ENCODE measurements at places on chromosomes 5 and 9.

DNA sequence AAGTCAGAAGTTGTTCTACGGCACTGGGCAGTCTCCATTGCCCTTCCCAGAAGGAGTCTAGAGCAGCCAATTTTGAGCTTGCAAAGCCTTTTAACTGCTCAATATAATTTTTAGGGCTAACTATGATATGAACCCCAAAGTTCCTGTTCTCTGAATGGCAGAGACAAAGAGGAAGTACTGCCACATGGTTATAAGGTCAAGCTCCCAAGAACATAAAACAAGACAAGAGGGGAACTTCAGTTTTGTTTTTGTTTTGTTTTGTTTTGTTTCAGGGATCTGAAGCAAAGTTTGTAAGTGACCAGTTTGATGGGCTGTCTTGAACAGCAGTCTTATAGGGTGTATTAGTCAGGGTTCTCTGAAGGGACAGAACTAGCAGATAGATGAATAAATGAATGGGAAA is 11.9 kb upstream of the SMC2 start:
- DNase-seq: no peak

DNA sequence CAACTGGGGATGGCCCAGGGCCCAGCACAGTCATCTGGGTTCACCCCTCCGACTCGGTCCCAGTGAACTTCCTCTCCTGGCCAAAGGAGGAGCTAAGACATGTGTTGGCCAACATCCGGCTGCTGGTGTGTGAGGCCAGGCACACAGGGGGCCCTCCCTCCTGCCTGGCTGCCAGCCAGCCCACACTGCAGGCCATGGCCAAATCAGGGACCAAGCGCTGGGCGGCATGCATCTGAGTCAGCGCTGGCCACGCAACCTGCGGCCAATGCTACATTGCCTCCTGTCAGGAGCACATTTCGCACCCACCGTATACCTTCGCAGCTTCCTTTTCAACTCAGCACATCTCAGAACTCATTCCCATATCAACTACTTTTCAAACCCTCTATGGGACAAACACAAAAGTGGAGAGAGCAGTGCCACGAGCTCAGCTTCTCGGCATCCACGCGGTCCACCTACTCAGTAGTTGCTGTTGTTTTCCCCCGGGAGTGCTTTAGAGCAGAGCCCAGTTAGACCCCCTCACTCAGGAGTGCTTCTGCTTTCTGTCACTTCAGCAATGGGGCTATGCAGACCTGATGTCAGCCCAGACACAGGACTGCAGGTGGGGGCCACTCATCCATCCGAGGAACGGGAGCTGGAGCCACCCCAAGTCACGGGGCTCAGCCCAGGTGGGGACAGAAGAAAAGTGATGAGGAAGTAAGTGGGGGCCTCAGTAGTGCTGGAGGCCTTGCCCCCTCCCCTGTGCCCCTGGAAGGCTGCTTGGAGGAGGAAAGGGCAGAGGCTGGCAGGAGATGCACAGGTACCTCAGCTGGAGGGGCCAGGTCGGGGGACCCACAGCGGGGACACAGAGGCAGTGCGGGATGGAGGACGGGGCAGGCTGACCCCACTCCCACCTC is 13.9 kb downstream of the NINJ1 start:
- DNase-seq: peak; percentile 54

DNA sequence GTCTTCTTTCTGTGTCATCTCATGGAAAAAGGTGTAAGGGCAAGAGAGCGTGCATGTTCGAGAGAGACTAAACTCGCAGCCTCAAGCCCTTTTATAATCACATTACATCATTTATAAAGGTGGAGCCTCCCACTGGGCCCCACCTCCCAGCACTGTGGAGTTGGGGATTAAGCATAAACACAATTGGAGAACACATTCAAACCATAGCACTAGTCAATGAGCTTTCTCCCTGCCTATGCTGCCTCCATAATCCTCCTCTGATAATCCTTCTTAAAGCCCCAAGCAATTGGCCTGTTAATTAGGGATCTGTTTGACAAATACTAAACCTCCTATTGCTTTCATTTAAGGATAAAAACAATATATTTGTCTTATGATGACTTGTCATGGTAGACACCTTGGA is 99.6 kb downstream of the NMUR2 start:
- DNase-seq: no peak

DNA sequence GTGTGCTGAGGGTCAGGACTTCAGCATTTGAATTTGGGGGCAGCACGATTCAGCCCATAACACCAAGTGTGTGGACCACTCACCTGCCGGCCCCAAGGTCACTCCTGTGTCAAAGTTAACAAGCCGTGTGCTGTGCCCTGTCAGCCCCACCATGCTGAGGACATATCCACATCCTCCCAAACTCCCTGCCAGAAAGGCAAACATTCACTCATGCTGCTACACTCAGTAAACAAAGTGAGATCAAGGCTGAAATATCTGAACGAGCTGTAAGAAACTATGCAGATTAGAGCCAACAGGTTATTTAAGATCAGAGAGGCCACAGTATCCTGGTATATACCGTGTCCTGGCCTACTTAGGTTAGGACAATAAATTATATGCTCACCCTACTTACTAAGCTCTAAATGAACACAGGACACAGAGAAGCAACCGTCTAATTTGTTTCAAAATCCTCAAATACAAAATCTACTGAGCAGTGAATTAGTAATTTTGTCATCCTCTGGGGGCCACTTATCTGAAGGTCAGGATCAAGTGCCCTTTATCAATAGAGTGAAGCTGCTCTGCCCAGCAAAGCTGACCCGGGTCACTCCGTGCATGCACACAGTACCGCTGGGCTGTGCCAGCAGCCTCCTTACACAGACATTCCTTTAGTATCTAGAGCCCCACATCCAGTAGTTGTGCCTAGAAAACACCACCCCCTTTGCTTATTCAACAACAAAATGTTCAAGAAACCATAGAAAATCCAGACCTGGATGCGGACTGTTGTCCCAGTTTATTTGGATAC is 28.2 kb downstream of the RETREG1 start:
- DNase-seq: no peak

GRCh38 chr9:81665322-81665871 is 23.9 kb downstream of the TLE1 start:
- DNase-seq: peak; percentile 85

DNA sequence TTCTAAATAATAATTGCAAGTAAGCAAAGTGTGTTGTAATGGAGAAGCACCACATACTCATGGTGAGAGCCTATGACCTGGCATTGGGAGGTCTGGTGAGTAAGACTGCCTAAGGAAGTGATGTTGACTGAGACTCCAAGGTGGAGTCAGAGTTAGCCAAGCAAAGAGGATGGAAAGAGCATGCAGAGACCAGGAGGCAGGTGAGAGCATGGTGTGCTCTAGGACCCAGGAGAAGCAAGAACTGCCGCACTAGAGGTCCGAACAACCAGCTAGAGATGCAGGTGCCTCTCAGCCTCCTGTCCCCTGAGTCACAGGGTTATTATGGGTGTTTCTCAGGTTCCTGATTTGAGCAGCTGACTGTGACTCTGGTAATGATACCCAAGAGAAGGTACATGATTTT is 27.3 kb downstream of the ANP32B start:
- peak; percentile 59 for DNase-seq

GRCh38 chr9:120431268-120431667 is 148.7 kb downstream of the CDK5RAP2 start:
- no peak for DNase-seq

DNA sequence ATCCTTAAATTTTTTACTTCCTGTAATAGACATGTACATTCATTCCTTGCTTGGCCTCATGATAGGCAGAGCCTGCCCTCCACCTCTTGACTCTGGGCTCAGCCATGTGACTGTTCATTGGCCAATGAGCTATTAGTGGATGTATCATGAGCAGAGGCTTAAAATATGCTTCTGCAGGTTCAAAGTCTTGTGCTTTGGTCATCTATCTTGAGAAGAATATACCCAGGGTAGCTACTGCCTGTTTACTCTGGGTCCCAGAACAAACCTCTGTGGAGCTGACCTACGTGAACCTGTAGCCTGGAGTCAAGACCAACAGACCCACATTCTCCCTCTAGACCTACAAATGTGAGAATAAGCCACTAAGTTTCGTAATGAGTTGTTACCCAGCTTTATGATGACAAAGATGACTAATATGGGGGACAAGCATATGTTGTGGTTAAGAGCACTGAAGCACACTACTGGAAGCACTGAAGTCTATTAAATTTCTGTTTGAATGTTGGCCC is 244.4 kb downstream of the MAST4 start:
- no peak for DNase-seq

DNA sequence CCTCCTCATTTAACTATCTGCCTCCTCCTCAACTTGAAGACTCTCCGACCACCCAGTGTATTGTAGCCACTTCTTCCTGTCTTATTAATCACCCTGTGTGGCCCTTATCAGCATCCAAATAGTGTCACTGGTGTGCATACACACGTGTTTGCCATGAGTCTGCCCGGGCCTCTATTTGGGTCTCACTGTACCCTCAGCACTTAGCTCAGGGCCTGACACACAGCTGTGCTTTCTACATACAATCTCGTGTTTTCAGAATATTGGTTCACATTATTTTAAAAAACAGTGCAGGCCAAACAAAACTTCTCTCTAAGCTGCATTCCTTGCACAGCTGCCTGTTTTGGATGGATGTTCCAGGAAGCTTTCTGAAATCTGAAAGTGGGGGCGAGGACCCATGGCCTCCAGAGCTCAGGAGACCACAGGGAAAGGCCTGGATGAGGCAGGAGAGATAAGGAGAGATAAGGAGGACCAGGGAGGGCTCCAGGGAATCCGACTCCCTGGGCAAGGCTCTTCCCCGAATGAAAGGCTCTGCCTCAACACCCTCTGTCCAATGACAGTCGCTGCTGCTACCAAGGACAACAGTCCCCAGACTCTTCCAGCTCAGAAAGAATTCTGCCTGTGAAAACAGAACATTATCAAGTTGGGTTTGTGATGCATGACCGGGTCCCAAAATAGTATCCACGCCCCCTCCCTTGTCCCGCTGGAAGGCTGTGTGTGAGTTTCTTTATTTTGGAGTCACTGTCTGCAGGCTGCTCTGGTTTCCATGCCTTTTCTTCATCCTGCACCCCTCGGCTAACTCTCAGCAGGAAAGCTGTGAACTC is 255.6 kb downstream of the NSG2 start:
- peak; percentile 83 for DNase-seq

DNA sequence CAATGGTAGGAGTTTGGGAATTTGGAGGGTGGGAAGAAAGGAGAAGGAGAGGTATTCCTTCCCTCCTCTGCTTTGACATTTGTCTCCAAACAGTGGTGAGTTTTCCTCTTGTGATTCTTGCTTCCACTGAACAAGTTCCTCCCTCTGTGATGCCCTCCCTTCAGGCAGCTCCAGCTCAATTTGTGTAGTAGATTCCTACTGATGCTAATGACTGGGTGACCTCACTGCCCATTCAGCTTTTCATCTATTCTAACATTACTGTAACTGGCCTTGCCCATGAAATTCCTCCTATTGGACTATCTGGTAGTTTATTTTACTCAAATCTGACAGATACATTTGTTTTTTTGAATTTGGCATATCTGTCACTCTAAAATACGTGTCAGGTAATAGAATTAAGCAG is 121.4 kb downstream of the NFIB start:
- DNase-seq: peak; percentile 36

DNA sequence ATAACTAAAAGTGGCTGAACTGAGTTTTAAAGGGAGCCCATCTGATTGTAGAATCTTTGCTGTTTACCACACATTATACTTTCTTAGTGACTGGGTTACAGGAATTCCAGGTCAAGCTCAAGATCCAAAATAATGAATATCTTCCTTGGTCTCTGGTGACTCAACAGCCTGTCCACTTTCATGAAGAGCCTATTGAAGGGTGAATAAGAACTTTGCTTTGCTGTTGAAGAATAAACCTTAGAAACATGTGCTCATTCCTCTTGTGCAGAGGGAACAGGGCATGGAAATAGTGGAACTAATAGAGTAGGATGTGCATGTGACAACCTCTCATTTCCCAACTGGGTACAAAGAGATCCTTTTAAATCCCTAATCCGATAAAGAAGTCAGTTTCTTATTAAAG is 21.4 kb downstream of the ALDH1A1 start:
- DNase-seq: no peak

DNA sequence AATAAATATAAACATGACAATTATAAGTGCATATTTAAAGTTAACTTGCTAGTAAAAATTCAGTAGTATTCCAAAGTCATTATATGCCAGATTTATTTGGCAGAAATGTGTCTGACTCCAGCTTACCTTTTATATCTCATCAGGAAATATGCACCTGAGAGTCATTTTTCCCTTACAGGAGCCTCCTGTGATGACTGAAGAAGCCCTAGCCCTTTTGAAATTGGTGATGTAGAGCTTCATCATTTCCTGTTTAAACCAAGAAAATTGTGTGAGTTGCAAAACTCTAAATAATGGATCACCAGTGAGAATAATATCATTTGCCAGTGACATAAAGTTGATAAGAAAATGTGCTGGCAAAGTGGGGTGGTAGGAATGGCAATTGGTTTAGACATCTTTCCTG is 42.1 kb upstream of the CTNND2 start:
- no peak for DNase-seq

GRCh38 chr5:14131855-14132503 is 11.2 kb upstream of the TRIO start:
- DNase-seq: no peak

- DNase-seq: no peak
These were observed 59.0 kb downstream of the KCNIP1 start for GRCh38 chr5:170562875-170563228.

DNA sequence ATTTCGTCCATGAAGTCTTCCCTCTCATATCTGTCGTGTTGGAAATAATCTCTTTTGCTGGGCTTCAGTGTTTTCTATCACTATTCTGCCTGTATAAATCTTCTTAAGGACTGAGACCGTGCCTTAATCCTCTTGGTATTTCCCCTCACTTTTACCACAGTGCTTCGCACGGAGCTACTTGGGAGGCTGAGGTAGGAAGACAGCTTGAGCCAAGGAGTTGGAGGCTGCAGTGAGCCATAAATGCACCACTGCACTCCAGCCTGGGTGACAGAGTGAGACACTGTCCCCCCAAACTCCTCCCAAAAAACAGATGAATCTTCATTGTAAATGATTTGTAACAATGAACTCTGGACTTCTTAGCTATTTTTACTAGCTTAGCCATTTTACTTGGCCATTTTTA is 57.8 kb downstream of the PHAX start:
- no peak for DNase-seq

GRCh38 chr9:111943746-111944145 is 47.1 kb downstream of the UGCG start:
- no peak for DNase-seq

DNA sequence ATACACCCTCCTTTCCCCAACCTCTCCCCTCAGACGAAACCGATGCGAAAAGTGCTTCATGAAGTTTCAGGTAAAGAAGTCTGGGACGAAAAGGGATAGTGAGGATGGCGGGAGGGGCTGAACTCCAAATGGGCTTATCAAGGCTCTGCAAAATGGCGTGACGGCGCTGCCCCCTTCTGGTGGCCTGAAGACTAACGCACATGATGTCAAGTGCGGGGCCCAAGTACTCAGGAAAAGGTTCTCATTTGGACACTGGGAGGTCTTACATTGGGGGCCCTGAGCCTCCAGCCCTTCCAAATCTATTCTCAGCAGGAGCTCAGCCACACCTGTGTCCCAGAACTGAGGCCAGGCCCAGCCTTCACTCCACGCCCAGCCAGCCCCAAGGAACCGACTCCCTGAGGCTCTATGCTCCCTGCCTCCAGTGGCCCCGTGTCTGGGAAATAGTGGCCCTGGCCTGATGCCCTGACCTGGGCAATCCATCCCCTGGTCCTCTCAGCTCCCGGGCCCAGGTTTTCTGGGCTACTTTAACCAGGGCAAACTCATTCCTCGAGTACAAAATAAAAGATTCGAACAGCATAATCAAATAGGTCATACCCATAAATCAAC is 119.9 kb downstream of the KCNIP1 start:
- DNase-seq: peak; percentile 85

GRCh38 chr9:78971540-78971939 is 600.2 kb upstream of the TLE4 start:
- peak; percentile 32 for DNase-seq

- no peak for DNase-seq
These were observed 320.1 kb downstream of the MLLT3 start for GRCh38 chr9:20302197-20302596.
